ENCODE measurements at places on chromosomes 2 and 18. TPM values are rescaled to one million over a fixed set of nuclear protein-coding genes. Genes with fewer than 3 reads are reported as not detected.

CCDC148 gene
- total RNA-seq, result not detected

GRCh38 chr18:22570492-22570891 is 152.8 kb upstream of the CTAGE1 start:
- H3K27ac ChIP-seq, result no peak overlapping the region
- no peaks in the 10 kb centered on the region for H3K4me1 ChIP-seq
- no peaks in the 10 kb centered on the region for H3K36me3 ChIP-seq
- no peak for DNase-seq
- no peak overlapping the region for H3K4me3 ChIP-seq

DNA sequence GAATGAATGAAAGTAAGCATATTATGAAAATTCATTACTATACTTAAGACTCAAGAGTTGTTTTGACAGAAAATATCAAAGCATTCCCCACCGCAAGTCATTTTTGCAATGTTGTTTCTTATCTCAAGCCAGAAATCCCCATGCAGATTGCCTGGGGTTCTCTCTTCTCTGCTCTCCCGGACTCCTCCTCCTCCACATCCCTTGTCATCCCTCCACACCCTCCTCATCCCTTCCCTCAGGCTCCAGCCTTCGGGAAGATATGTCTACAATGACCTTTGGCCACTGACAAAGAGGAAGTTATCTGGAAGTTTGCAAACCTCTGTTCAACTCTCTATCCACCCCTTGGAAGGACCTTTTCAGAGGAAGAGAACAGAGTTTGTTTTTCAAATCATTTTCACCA is 11.9 kb downstream of the TFCP2L1 start:
- DNase-seq, result no peak
- no peak overlapping the region for H3K27ac ChIP-seq

- H3K27ac ChIP-seq, result no peak overlapping the region
- no peak overlapping the region for H3K4me3 ChIP-seq
- no peak for DNase-seq
- no peaks in the 10 kb centered on the region for H3K36me3 ChIP-seq
- H3K27me3 ChIP-seq, result no peaks in the 10 kb centered on the region
- no peaks in the 10 kb centered on the region for H3K4me1 ChIP-seq
Observed at GRCh38 chr2:217975626-217976025, 27.2 kb downstream of the TNS1 start.

- H3K4me3 ChIP-seq, result no peak overlapping the region
- no peaks in the 10 kb centered on the region for H3K36me3 ChIP-seq
- no peaks in the 10 kb centered on the region for H3K4me1 ChIP-seq
- no peak for DNase-seq
- no peak overlapping the region for H3K27ac ChIP-seq
- no peaks in the 10 kb centered on the region for H3K27me3 ChIP-seq
Observed at GRCh38 chr2:55902971-55903370, 20.6 kb downstream of the EFEMP1 start.

RAB1A gene
- total RNA-seq, result 93.6 TPM

DNA sequence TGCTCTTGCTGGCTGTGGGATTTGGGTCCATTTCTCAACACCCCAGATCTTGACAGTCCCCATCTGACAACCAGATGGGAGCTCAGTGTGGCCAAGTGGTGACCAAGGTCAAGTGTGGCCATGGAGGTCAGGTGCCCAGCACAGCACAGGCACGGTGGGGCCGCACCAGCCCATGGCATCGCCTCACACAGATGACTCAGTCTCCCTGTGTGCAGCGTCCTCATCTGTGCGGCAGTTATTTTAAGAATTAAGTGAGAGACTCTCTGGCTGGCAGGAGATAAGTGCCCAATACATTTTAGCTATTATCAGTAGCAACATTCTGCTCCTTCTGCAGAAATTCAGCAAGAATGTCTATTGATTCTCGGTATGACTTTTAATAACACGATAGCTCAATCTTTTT is 167.2 kb downstream of the DDX1 start:
- no peak overlapping the region for H3K27ac ChIP-seq
- DNase-seq, result no peak
- no peaks in the 10 kb centered on the region for H3K4me1 ChIP-seq
- no peak overlapping the region for H3K4me3 ChIP-seq
- no peaks in the 10 kb centered on the region for H3K36me3 ChIP-seq

DNA sequence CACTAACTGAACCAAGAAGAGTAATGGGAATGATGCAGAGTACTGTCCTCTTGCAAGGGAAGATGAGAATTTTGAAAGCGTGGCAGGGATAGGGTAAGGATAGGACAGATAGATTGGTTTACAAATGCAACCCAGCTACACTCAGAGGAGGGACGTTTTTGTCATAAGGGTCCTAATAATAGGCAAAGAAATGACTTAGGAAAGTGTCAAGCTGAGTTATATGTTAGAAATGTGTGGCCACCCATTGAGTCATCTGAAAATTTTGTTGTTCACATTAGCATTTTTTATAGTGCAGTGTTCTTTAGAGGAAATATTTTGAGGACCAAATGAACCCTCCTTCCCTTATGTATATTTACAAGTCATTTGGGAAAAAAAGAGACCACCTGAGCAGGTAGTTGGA is 137.5 kb downstream of the PHLPP1 start:
- H3K36me3 ChIP-seq, result no peaks in the 10 kb centered on the region
- no peak overlapping the region for H3K4me3 ChIP-seq
- no peaks in the 10 kb centered on the region for H3K27me3 ChIP-seq
- no peak overlapping the region for H3K27ac ChIP-seq

AFF3 gene
- total RNA-seq, result 9.6 TPM

DNA sequence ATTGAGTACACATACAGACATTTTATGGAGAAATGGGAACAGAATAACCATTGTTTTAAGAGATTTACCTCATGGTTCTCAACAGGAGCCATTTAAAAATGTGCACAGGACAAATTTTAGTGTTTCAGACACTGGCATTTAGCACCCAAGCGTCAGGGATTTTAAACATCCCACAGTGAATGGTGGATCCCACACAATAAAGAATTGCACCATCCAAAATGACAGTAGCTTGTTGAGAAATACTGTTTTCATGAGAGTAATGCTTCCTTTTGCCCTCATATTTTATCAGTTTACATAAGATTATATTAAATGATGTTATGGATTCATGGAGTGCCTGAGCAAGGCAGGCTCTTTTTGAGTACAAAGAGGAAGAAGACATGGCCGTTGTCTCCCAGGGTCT is 54.0 kb downstream of the MFSD6 start:
- H3K4me1 ChIP-seq, result no peaks in the 10 kb centered on the region
- no peak overlapping the region for H3K27ac ChIP-seq
- H3K4me3 ChIP-seq, result no peak overlapping the region
- DNase-seq, result no peak

B4GALT6 gene
- 33.0 TPM for total RNA-seq

CIB4 gene
- total RNA-seq, result not detected

CFC1 gene
- total RNA-seq, result not detected

- DNase-seq, result no peak
- no peaks in the 10 kb centered on the region for H3K27me3 ChIP-seq
- H3K36me3 ChIP-seq, result no peaks in the 10 kb centered on the region
- no peak overlapping the region for H3K4me3 ChIP-seq
Observed at GRCh38 chr2:54575379-54575888, 119.3 kb downstream of the SPTBN1 start.

DNA sequence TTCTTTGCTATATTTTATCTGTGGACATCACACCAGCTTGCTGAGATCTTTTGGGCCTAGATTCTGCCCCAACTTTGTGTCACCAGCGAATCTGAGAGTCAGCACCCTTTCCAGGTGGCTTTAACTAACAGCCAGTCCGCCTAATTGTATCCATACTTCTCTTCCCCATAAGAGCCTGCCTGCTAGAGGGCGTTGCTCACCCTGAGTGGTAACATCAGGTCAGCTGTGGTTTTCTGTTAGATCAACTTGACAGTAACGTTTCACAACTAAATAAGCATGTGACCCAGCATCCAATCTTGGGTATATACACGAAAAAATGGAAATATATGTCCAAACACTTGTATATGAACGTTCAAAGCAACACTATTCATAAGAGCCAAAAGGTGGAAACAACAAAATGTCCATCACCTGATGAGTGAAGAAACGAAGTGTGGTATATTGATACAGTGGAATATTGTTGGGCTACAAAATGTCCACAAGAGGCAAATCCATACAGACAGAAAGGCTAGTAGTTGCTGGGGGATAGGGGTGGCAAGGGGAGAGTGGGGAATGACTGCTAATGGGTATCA is 24.9 kb downstream of the EFHD1 start:
- DNase-seq, result no peak
- no peaks in the 10 kb centered on the region for H3K36me3 ChIP-seq
- no peaks in the 10 kb centered on the region for H3K4me1 ChIP-seq
- no peak overlapping the region for H3K4me3 ChIP-seq
- H3K27me3 ChIP-seq, result no peaks in the 10 kb centered on the region

- peak; percentile 85 for DNase-seq
- H3K36me3 ChIP-seq, result no peaks in the 10 kb centered on the region
- no peaks in the 10 kb centered on the region for H3K4me1 ChIP-seq
- H3K27ac ChIP-seq, result no peak overlapping the region
Observed at GRCh38 chr2:64049633-64050220, 30.5 kb upstream of the VPS54 start.

- H3K4me3 ChIP-seq, result no peak overlapping the region
- no peaks in the 10 kb centered on the region for H3K27me3 ChIP-seq
- DNase-seq, result no peak
- no peaks in the 10 kb centered on the region for H3K36me3 ChIP-seq
- H3K27ac ChIP-seq, result no peak overlapping the region
Observed at GRCh38 chr2:125857971-125858794, 797.8 kb upstream of the GYPC start.

DNA sequence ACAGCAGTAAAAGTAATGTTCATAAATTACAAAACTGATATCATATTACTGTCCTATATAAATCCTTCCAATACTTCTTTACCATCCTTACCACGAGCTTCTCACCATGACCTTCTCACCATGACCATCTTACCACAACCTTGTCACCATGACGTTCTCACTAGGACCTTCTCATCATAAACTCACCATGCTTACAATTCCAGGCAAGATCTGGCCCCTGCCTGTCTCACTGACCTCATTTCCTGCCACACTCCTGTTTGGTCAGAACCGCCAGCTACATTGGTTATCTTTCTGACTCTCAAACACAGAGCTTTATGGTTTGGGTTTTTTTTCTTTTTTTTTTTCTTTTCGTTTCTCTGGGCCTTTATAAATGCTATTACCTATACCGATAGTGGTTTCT is 827.6 kb downstream of the RNF144A start:
- peak overlapping the region; percentile 76 for H3K27ac ChIP-seq
- peak; percentile 85 for DNase-seq
- peaks cover 45% of the 10 kb centered on the region for H3K4me1 ChIP-seq
- no peaks in the 10 kb centered on the region for H3K36me3 ChIP-seq
- no peak overlapping the region for H3K4me3 ChIP-seq

GRCh38 chr2:172100935-172101820 is 1.5 kb downstream of the DLX2 start:
- no peak overlapping the region for H3K4me3 ChIP-seq
- H3K27ac ChIP-seq, result no peak overlapping the region
- no peaks in the 10 kb centered on the region for H3K36me3 ChIP-seq
- peaks cover 90% of the 10 kb centered on the region for H3K27me3 ChIP-seq

ACADL gene
- total RNA-seq, result not detected

SCN3A gene
- not detected for total RNA-seq

- H3K27ac ChIP-seq, result no peak overlapping the region
- H3K27me3 ChIP-seq, result no peaks in the 10 kb centered on the region
- no peaks in the 10 kb centered on the region for H3K4me1 ChIP-seq
- no peak overlapping the region for H3K4me3 ChIP-seq
- no peak for DNase-seq
- no peaks in the 10 kb centered on the region for H3K36me3 ChIP-seq
Observed at GRCh38 chr18:26943906-26944305, 78.4 kb upstream of the AQP4 start.

CELF4 gene
- total RNA-seq, result not detected

DNA sequence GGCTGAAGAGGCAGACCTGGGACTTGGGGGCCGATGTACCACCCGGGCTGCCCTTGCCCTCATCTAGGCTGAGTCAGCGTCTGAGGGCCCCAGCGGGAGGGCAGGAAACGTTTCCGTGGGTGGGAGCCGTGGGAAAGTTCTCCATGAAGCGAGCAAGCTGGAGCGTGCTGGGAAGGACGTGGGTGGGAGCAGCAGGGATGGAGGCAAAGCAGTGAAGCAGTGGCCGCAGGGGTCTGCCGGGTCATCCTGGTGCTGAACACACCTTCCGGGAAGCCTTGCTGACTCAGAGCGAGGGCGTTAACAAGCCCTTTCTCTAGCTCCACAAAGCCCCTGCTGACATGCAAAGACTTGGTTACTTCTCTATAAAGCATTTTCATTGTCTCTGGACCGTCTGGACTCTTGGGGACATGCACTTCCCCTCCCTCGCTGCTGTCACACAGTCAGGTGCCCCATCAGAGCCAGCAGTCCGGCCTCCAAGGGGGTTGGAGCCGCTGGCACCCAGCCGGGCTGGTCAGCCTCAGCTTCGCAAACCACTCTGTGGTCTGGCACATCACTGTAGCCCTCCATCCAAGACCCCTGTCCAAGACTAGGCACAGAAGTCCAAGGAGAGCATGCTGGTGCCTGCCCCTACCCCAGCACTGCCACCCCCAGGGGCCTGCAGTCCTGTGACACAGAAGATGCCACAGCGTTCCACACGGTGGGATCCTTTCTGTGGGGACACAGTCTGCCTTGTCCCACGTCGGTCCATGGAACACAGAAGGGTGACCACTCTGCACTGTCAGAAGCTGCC is 115.1 kb upstream of the GPC1 start:
- H3K27me3 ChIP-seq, result no peaks in the 10 kb centered on the region
- H3K4me3 ChIP-seq, result no peak overlapping the region
- no peak overlapping the region for H3K27ac ChIP-seq
- DNase-seq, result peak; percentile 7
- H3K4me1 ChIP-seq, result no peaks in the 10 kb centered on the region

GRCh38 chr2:100140582-100140981 is 1.8 kb downstream of the AFF3 start:
- no peak for DNase-seq
- H3K27me3 ChIP-seq, result no peaks in the 10 kb centered on the region

GRCh38 chr18:79568543-79569205 is 110.9 kb upstream of the CTDP1 start:
- no peaks in the 10 kb centered on the region for H3K27me3 ChIP-seq
- H3K4me3 ChIP-seq, result no peak overlapping the region
- H3K36me3 ChIP-seq, result no peaks in the 10 kb centered on the region
- no peak overlapping the region for H3K27ac ChIP-seq

GRCh38 chr2:234978466-234979203 is 26.8 kb downstream of the SH3BP4 start:
- H3K4me3 ChIP-seq, result no peak overlapping the region
- no peaks in the 10 kb centered on the region for H3K36me3 ChIP-seq
- no peak overlapping the region for H3K27ac ChIP-seq
- H3K27me3 ChIP-seq, result no peaks in the 10 kb centered on the region
- H3K4me1 ChIP-seq, result peaks cover 18% of the 10 kb centered on the region
- no peak for DNase-seq

- no peak overlapping the region for H3K4me3 ChIP-seq
- peak overlapping the region; percentile 61 for H3K27ac ChIP-seq
- H3K36me3 ChIP-seq, result no peaks in the 10 kb centered on the region
- H3K27me3 ChIP-seq, result no peaks in the 10 kb centered on the region
- DNase-seq, result no peak
Observed at GRCh38 chr2:171406044-171406443, 27.7 kb downstream of the METTL8 start.

All from natural killer cell (primary cell).